ENCODE measurements at places on chromosomes 11 and 22. TPM values are rescaled to one million over a fixed set of nuclear protein-coding genes. Genes with fewer than 3 reads are reported as not detected.

OR52B6 gene
- total RNA-seq, result not detected

TSGA10IP gene
- not detected for total RNA-seq

DGCR2 gene
- 17.6 TPM for total RNA-seq

NPAS4 gene
- total RNA-seq, result not detected

SLC43A1 gene
- total RNA-seq, result 23.3 TPM

KRTAP5-2 gene
- total RNA-seq, result not detected

DNA sequence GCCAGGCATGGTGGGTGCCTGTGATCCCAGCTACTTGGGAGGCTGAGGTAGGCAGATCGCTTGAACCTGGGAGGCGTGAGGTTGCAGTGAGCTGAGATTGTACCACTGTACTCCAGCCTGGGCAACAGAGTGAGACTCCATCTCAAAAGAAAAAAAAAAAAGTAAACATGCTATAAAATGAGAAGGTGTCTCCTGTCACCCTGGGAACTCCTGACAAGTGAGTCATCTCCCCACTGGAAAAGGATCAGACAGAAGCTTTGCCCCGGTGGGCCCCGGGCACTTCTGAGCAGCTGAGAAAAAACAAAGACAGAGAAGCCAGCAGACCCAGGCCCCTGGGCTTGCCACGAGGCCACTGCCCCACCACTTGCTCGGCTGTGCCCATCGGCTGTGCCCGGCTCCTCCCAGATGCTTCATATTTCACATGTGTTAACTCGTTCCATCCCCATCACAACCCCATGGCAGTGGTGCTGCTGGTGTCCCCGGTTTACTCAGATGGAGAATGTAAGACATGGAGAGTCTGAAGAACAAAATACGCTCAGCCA is 22.3 kb downstream of the TTLL1 start:
- no peak overlapping the region for H3K4me3 ChIP-seq
- H3K4me1 ChIP-seq, result no peaks in the 10 kb centered on the region
- H3K27ac ChIP-seq, result no peak overlapping the region
- DNase-seq, result no peak
- H3K36me3 ChIP-seq, result peaks cover 9% of the 10 kb centered on the region
- H3K27me3 ChIP-seq, result no peaks in the 10 kb centered on the region

DNA sequence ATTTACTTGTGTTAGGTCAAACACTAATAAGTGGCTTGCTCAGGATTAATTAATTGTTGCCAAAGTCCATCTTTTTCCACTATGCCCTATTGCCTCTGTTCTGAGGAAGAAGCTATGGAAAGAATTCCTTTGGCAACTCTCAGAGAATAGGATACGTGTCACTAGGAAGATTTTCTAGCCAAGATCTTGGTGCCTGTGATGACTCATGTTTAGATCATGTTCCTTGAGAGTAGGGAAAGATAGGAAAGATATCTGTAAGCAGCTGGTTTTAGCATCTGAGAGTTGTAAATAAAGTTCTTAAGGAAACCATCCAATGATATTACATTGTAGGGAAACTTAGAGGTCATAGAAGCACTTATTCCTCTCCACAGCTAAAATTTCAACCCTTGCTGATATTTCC is 15.7 kb downstream of the SLN start:
- no peak overlapping the region for H3K27ac ChIP-seq
- no peak overlapping the region for H3K4me3 ChIP-seq
- peaks cover 29% of the 10 kb centered on the region for H3K27me3 ChIP-seq
- DNase-seq, result no peak
- H3K4me1 ChIP-seq, result no peaks in the 10 kb centered on the region

GRCh38 chr22:47133061-47133969 is 370.9 kb downstream of the TBC1D22A start:
- H3K4me1 ChIP-seq, result peaks cover 3% of the 10 kb centered on the region
- H3K4me3 ChIP-seq, result no peak overlapping the region
- no peaks in the 10 kb centered on the region for H3K27me3 ChIP-seq
- DNase-seq, result no peak

DNA sequence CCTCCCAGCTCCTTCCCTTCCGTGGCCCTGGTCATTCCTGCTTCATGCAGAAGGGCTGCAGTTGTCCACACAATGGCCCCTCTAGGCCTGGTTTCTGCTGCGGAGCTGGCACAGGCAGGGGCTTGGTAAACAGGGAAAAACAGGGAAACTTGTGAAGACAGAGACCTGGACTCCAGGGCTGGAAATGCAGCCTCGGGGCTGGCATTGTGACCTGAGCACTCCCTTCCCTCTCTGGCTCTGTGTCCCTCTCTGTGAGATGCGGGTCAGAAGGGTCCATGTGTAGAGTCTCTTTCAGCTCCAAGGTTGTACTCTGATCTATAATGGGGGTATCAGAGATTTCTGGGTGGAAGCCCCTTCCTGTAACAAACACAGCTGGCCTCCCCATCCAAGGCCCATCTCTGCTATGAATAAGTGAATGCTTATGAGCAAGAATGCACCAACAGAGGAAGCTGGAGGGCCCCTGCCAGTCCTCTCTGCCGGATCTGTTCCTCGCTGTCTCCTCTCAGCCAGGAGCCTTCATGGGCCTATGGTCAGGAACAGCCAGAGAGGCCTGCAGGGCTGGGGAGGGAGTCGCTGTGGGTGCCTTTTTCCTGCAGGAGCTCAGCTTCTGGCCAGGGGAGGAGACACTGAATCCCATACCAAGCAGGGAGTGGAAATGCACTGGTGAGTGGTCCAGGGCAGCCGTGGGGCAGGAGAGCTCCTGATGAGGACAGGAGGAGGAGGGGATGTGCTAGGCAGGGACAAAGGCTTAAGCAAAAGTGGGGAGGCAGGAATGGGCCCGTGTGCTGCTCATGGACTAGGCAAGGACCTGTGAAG is 6.7 kb upstream of the DERL3 start:
- no peaks in the 10 kb centered on the region for H3K36me3 ChIP-seq
- peaks cover 7% of the 10 kb centered on the region for H3K4me1 ChIP-seq
- no peaks in the 10 kb centered on the region for H3K27me3 ChIP-seq
- no peak overlapping the region for H3K27ac ChIP-seq
- no peak for DNase-seq

- H3K27me3 ChIP-seq, result no peaks in the 10 kb centered on the region
- DNase-seq, result no peak
- no peak overlapping the region for H3K4me3 ChIP-seq
- H3K27ac ChIP-seq, result no peak overlapping the region
- no peaks in the 10 kb centered on the region for H3K4me1 ChIP-seq
Observed at GRCh38 chr11:60891103-60891741, 15.2 kb downstream of the PRPF19 start.

DNA sequence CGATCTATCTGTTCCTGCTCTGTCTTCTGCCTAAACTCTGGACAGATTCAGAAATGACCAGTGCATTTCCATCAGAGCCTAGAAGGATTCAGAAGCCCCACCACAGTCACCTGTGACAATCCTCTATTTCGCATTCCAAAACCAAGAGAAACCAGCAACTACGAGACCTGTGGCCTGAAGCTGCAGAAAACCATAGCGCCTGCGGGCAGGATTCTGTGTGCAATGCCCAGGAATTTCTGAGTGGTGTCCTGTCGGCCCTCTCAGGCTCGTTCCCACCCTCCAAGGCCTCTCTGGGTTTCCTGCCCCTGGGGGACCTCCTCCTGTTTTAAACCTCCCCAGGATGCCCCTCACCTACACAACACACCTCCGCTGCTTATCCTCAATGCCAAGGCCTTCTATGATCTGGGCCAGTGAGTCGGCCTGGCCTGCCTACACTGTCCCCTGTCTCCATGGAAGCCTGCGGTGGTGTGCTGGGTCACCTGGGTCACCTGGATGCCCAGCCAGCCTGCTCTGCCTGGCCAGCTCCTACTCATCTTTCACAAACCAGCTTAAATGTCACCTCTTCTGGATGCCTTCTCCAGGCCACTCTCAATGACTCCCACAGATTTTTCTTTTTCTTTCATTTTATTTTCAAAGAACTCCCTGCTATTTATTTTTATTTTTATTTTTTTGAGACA is 198.3 kb downstream of the CEP164 start:
- no peak overlapping the region for H3K27ac ChIP-seq
- no peak for DNase-seq
- peaks cover 5% of the 10 kb centered on the region for H3K27me3 ChIP-seq

DNA sequence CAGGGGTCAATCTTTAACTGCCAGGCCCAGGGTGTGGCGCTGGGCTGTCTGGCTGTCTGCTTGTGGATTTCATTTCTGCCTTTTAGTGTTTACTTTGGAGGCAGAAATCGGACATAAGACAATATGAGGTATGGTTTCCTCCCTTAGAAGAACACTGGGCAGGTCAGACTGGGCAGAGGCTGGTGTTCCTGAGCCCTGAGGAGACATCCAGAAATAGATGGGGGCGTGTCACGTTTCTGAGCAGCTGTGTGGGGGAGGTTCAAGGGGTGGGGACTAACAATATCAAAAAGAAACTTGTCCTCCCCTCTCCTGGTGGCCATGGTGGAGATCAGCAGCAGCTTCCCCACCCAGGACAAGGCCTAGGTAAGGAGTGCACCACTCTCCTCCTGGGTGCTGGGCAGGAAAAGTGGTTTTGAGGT is at the start of gene ART1:
Gene ART1 (plus strand): TSS at position 312 of the 419 bp plus-strand sequence. CDS start 14,086 bp downstream, outside the sequence.
- H3K36me3 ChIP-seq, result no peaks in the 10 kb centered on the region
- H3K27me3 ChIP-seq, result peaks cover 27% of the 10 kb centered on the region
- DNase-seq, result no peak
- H3K27ac ChIP-seq, result no peak within 1 kb of the TSS
- peaks cover 7% of the 10 kb centered on the region for H3K4me1 ChIP-seq

- no peak overlapping the region for H3K27ac ChIP-seq
- H3K4me1 ChIP-seq, result no peaks in the 10 kb centered on the region
- no peaks in the 10 kb centered on the region for H3K36me3 ChIP-seq
- no peak for DNase-seq
- H3K27me3 ChIP-seq, result no peaks in the 10 kb centered on the region
Observed at GRCh38 chr11:92296138-92296515, 71.5 kb downstream of the FAT3 start.

- no peak overlapping the region for H3K27ac ChIP-seq
- no peaks in the 10 kb centered on the region for H3K36me3 ChIP-seq
Observed at GRCh38 chr11:119608781-119609180, 120.2 kb downstream of the NECTIN1 start.

DNA sequence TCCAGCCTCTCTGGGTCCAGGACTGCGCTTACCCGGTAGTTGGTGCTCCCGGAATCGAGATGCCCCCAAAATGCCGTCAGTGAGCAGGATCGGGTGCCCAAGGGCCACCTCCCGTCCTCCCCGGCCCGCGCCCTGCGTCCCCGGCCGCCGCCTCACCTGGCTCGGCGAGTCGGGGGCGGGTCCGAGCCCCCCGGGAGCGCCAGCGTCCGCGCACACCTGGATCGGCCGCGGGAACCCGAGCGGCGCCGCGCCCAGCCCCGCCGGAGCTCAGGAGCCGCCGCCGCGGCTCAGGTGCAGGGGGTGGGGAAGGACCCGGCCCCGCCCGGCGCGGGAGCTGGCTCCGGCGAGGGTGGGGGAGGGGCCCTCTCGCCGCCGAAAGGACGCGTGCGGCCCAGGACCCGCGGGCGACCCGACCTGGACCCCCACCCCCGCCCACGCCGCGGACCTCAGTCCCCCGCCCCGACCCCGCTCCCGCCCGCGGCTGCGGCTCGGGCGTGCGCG is at the start of gene SHANK2:
Gene SHANK2 (minus strand): TSS at position 309 of the 501 bp plus-strand sequence. CDS start 105,251 bp downstream, outside the sequence.
- DNase-seq, result no peak
- H3K36me3 ChIP-seq, result no peaks in the 10 kb centered on the region
- H3K4me3 ChIP-seq, result no peak within 1 kb of the TSS
- peaks cover 48% of the 10 kb centered on the region for H3K27me3 ChIP-seq
- H3K4me1 ChIP-seq, result no peaks in the 10 kb centered on the region

DNA sequence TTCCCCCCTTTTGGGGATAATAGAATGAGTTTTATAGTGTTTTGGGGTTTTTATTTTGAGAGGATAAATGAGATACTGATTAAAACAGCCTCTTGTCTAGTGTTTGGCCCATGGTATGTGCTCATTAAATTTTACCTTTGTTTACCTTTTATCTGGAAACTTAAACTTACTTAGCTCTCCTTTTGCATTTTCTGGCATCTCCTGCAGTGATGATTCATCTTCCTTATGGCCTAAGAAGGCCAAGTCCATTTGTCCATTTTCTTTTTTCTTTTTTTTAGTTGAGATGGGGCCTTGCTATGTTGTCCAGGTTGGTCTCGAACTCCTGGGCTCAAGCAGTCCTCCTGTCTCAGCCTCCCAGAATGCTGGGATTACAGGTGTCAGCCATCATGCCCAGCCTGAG is 156.3 kb downstream of the COMMD9 start:
- H3K4me3 ChIP-seq, result no peak overlapping the region
- no peak for DNase-seq
- peaks cover 6% of the 10 kb centered on the region for H3K27me3 ChIP-seq
- no peaks in the 10 kb centered on the region for H3K36me3 ChIP-seq

DNA sequence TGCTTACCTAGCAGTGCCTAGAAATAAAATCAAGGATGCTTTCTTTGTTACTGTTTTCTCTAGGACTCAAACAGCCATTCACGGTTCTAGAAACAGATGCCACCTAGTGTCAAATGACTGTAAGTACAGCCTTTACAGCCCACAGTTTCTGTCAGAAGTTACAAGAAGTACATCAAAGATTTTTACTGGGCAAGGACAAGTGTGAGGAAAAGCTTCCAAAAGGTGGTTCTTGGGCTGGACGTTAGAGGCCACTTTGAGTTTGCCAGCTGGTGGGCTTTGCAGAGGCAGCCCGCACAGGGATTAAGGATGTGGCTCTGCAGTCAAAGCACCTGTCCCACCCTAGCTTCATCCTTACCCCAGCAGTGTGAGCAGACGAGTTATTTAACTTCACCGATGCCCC is 6.9 kb downstream of the KMT5B start:
- H3K27ac ChIP-seq, result no peak overlapping the region
- H3K27me3 ChIP-seq, result no peaks in the 10 kb centered on the region
- H3K4me1 ChIP-seq, result peaks cover 65% of the 10 kb centered on the region
- H3K4me3 ChIP-seq, result no peak overlapping the region
- no peak for DNase-seq
